Effector CD8-positive, alpha-beta T cell (primary cell): ENCODE measurements at places on chromosomes 16 and 17.

GRCh38 chr16:27967169-27967568 lies 96.3 kb downstream of the GSG1L start:
- no peak for DNase-seq

- peak; percentile 84 for DNase-seq
These were observed 6.6 kb downstream of the KCNAB3 start for GRCh38 chr17:7922845-7923628.

- DNase-seq: no peak
These were observed 63.9 kb downstream of the NDEL1 start for GRCh38 chr17:8499614-8500013.

GRCh38 chr17:13416748-13417363 lies 184.9 kb downstream of the HS3ST3A1 start:
- no peak for DNase-seq

DNA sequence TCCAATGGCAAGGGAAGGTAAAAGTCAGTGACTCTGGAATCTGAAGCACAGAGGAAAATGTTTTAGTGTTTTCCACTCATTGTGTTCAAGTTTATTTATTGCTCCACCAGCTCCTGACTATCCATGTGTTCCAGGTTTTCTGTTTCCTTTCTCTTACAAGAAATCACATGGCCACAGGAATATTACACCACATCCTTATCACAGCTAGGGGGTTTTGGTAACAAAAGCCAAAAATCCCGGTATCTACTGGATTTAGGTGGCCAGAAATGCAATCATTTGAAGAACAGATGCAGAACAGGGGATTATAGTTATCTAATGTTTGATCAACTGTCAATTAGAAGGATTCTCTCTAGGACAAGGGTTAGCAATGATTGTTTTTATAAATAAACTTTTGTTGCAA lies 47.9 kb downstream of the STH start:
- DNase-seq: no peak
